Dermis blood vessel endothelial cell (primary cell): ENCODE measurements at places on chromosomes 7 and 10. TPM values are rescaled to one million over a fixed set of nuclear protein-coding genes. Genes with fewer than 3 reads are reported as not detected.

Gene THNSL1
- total RNA-seq = 2.9 and 4.3 TPM in 2 replicates

Gene RNLS
- total RNA-seq = 0.51 and 2.7 TPM in 2 replicates

Gene TMEM273
- 16.2 and 49.9 TPM in 2 replicates for total RNA-seq

Gene EBF3
- total RNA-seq = 6.5 and 22.5 TPM in 2 replicates

Gene HOXA2
- total RNA-seq = 0.33 and 0.34 TPM in 2 replicates

Gene CAV2
- 247 and 291 TPM in 2 replicates for total RNA-seq
